ENCODE measurements at places on chromosomes 12 and 14.

DNA sequence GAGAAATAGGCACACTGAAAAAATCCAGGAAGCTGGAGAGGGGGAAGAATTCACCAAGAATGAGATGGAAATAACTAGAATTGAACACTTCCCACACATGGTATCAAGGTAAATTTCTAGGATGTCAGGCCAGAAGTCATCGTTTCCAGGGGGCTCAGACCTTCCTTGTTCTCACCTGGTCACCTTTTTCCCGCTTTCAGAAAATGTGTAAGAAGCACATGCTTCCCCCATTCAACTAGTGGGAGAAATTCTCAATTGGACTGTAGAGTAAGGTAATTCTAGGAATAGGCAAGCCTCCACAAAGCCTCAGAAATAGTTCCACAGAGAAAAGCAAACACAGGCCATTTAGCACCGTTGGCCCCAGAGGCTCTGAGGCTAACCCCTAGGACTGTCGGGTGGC, 2.8 kb upstream of the PTMS start:
- DNase-seq: no peak

GRCh38 chr14:90624227-90624626, 192.0 kb downstream of the TTC7B start:
- DNase-seq: no peak

DNA sequence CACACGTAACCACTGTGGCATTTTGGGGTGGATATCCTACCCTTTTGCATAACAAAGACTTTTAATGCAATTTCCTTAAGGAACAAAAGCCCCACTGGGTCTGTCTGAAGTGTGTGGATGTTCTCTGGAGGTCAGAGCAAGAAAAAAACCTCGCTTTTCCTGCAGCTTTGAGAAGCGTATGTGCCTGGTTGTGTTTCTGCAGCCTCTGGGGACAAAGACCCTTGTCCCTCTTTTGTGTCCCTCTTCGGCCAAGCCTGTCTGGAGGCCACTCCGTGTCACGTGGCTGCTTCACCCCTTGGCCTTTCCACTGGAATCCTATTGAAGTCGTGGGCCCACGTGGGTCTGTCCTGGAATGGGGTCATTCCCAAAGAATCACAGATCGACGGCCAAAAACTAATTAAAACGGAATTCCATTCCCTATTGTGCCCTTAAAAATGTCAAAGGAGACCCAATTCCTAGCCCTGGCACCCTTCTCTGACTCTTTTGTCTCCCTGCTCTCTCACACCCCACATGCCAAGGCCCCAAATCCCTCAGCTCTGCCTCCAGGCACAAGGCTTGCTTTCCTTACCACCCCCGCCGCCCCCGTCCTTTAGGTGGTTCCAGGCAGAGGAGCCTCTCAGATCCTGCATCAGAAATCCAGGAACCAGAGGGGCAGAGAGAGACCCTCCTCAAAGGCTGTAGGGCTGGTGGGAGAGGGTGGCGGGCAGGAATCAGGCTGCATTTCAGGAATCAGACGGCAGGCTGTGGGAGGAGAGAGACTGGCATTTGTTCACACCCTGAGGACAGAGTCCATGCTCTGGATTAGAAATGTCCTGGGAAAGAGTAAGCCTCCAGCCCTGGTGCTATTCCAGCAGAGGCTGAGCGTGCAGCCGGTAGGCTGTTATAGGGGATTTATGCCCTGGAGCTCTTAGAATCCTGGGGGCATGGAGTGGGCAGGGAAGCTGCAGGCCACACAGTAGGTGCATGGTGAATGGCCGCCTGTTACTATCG, 12.6 kb upstream of the CYP46A1 start:
- no peak for DNase-seq

- no peak for DNase-seq
These were observed 1178.3 kb upstream of the FLRT2 start for GRCh38 chr14:84351646-84352045.

GRCh38 chr14:101123618-101124510, 220.3 kb upstream of the RTL1 start:
- DNase-seq: no peak

DNA sequence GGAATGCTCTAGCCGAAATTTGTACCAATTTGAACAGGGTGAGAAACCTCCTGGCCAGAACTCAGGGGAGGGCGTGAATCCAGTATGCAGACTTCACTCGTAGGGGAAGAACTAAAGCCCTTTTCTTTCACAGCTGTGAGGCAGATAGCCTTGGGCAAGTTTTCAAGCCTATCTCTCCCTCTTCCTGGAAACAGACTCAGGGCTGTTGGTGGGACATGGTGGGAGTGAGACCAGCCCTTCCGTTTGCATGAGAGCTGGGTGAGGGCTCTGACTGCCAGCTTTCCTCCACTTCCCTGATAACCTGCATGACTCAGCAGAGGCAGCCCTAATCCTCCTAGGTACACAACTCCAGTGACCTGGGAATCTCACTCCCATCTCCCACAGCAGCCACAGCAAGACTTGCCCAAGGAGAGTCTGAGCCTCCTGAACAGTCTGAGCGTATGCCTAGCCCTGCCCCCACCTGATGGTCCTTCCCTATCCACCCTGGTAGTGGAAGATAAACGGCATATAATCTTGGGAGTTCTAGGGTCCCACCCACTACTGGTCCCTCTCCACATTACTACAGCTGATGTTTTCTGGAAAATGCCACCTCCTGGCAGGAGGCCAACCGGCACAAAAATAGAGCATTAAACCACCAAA, 170.1 kb upstream of the AMIGO2 start:
- no peak for DNase-seq

- DNase-seq: no peak
These were observed 577 bp downstream of the DTX3 start for GRCh38 chr12:57604992-57605810.

All from NCI-H774 (cell line).